Panc1 (cell line): ENCODE measurements at places on chromosomes 12 and 14.

DNA sequence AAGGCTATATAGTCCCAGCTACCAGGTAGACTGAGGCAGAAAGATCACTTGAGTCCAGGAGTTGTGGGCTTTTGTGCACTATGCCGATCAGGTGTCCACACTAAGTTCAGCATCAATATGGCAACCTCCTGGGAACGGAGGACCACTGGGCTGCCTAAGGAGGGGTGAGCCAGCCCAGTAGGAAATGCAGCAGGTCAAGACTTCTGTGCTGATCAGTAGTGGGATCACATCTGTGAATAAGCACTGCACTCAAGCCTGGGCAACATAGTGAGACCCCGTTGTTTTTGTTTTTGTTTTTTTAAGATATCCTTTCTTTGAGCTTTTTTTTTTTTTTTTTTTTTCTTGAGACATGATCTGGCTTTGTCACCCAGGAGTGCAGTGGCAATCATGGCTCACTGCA is 135.8 kb upstream of the AEBP2 start:
- no peak for DNase-seq

- DNase-seq, result peak; percentile 39
Observed at GRCh38 chr12:54404061-54405004, 14.7 kb downstream of the ITGA5 start.

GRCh38 chr12:90675106-90675505 is 279.9 kb downstream of the CCER1 start:
- DNase-seq, result no peak

- DNase-seq, result no peak
Observed at GRCh38 chr14:37569729-37570128, 25.3 kb downstream of the FOXA1 start.

DNA sequence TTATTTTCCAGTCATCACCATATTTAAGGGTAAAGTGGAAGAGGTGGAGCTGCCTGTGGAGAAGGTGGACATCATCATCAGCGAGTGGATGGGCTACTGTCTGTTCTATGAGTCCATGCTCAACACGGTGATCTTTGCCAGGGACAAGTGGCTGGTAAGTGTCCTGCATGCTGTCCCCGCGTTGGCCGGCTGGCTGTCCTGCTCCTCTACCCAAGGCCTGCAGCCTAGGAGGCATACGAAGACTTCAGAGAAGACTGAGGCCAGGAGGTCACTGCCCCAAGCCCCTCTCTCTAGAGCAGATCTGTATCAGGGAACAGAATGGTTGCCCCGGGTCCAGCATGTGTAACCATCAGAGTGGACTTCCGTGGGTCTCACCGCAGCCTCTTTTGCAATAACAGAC is 77.7 kb downstream of the PRMT8 start:
- no peak for DNase-seq

DNA sequence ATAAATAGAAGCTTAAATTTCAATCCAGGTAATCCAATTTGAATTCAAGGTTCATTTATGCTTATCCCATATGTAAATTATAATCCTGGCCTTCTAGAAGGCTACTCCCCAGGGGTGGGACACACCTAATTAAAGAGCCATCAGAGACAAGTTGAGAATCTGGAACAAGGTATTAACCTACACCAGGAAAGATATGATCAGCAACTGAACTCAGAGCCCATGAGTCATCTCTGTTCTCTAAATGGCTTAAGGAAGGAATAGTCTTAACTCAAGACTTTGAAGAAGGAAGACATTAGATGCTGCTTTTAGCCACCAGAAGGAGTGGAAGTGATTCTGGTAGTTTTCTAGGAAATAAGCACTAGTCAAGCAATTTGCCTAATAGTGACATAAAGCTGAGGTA is 88.0 kb downstream of the KIF21A start:
- DNase-seq, result no peak

- no peak for DNase-seq
Observed at GRCh38 chr12:97452230-97452629, 10.4 kb upstream of the RMST start.

DNA sequence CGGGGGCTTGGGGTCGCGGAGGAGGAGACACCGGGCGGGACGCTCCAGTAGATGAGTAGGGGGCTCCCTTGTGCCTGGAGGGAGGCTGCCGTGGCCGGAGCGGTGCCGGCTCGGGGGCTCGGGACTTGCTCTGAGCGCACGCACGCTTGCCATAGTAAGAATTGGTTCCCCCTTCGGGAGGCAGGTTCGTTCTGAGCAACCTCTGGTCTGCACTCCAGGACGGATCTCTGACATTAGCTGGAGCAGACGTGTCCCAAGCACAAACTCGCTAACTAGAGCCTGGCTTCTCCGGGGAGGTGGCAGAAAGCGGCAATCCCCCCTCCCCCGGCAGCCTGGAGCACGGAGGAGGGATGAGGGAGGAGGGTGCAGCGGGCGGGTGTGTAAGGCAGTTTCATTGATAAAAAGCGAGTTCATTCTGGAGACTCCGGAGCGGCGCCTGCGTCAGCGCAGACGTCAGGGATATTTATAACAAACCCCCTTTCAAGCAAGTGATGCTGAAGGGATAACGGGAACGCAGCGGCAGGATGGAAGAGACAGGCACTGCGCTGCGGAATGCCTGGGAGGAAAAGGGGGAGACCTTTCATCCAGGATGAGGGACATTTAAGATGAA is 630 bp downstream of the FOS start:
- DNase-seq, result no peak

DNA sequence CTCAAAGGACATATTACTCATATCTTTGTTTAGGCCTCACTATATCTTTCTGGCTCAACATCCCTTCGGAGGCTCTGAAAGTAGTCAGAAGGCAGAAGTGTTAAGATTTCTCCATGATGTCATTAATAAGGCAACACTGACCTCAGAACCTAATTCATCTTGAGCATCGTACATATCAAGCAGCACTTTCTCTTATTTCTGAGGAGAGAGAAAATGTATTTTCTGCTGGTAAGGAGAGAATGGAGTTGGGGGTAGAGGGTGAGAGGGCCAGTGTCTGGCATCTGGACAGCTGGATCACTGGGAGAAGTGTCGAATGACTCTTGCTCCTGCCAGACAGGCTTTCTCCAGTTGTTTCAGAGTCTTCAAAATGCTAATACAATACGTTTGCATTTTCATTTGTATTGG is 213.2 kb upstream of the PRICKLE1 start:
- DNase-seq, result no peak

- DNase-seq, result no peak
Observed at GRCh38 chr14:31969699-31970240, 107.3 kb upstream of the ARHGAP5 start.

DNA sequence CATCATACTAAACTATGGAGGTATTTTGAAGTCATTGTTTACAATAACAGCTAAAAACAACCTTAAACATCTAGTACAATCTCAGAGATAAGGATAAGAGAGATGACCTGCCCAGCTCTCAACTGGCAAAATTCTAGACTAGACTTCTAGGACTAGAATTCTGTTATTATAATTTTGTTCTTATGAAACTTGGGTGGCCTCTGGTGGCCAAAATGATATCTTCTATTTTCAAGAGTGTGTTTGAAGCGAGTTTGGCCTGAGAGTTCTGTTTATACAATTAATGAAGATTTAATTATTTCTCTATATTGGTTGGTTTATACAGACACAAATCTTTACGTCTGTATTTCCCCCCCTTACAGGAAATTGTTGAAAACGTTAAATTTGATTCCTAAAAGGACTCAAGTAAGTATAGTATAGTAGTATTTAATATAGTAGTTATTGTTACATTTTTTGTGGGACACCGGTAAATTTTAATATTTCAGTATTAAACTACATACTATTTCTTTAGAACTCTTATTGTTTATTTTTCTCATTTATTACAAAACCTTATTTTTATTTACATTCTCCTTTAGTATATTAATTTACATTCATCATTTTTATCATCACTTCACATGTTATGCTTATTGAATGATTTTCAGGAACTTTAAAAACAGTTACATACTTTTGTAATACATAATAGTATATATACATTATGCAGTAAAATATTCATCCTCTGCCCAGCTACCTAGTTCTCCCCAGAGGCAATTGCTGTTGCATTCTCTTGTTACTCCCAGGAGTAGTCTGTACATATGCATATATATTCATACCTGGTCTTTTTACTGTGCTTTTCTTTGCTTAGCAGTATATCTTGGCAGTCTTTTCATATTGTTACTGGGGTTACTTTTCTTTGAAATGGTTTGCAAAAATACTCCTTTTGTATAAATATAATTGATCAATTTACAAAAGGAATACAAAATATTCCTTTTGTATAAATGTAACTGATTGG is 6.6 kb downstream of the PPHLN1 start:
- DNase-seq, result no peak

GRCh38 chr12:76142305-76142704 is 57.8 kb upstream of the NAP1L1 start:
- DNase-seq, result no peak

DNA sequence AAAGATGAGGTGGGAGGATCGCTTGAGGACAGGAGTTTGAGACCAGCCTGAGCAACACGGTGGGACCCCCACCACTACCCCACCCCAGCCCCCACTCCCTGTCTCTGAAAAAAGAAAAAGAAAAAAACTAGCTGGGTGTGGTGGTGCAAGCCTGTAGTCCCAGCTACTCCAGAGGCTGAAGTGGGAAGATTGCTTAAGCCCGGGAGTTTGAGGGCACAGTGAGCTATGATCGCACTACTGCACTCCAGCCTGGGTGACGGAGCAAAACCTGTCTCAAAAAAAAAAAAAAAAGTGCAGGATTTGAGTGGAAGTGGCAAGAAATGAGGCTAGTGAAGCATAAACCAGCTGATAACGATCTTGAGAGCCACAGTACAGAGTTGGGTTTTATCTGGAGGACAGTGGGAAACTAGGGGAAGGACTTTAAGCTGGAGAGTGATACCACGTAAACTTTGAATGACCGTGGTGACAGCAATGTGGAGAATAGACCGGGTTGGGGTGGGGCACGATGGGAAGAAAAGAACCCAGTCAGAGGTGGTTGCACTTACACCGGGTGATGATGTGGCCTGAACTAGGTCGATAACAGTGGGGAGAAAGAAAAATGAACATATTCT is 85.3 kb downstream of the TMEM260 start:
- no peak for DNase-seq

DNA sequence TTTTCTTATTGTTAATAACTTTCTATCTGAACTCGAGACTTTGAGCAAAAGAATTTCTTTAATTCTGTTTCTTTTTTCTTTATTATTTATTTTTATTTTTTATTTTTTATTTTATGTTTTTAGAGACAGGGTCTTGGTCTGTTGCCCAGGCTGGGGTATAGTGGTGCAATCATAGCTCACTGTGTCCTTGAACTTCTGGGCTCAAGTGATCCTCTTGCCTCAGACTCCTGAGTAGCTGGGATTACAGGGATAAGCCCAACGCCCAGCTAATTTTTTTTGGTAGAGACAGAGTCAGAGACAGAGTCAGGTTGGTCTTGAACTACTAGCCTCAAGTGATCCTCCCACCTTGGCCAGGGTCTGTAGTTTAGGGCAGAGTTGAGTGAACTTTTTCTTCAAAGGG is 18.5 kb downstream of the METAP2 start:
- DNase-seq, result no peak

GRCh38 chr14:91891721-91892220 is 24.4 kb upstream of the TC2N start:
- DNase-seq, result no peak

GRCh38 chr12:2583642-2584401 is 210.9 kb upstream of the FKBP4 start:
- DNase-seq, result no peak

DNA sequence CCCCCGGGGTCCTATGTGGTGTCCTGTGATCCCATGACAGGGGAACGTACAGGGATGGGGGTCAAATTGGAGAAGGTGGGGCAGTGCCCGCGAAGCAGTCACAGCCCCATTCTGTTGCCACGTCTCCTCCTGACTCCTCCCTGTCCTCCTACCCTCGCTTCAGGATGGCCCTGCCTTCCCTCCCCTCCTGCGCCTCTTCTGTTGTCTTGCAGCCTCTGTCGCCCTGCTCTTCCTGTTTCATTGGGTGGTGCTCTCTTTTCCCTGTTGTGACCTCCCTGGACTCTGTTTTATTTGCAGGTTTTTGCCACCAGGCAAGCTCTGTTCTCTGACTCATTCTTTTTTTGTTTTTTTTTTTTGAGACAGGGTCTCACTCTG is 18.7 kb downstream of the CABP1 start:
- no peak for DNase-seq

GRCh38 chr14:61700104-61700886 is 5.0 kb downstream of the HIF1A start:
- DNase-seq, result no peak

- DNase-seq, result no peak
Observed at GRCh38 chr12:90250766-90251165, 542.1 kb upstream of the ATP2B1 start.

DNA sequence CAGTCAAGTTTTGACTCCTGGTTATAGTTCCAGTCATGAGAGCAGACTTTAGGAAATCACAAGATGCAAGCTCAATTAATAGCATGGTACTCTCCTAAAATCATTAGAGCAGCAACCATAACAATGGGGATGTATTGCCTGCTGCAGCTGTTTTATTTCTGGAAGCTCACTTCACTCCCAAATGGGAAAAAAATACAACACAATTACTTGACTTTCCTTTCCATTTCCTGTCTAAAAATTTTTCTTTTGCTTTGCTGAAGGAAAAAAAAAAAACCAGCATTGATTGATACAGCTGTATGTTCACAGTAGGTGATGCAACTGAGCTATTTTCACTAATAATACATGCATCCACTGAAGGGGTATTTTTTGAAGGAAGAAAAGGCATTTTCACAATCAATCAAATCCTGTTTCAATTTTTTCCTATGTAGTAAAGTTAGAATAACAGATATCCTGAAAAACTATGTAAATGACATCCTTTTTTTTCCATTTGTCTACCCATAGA is 143.9 kb upstream of the NOVA1 start:
- no peak for DNase-seq

- DNase-seq, result no peak
Observed at GRCh38 chr12:76177821-76178220, 93.3 kb upstream of the NAP1L1 start.

DNA sequence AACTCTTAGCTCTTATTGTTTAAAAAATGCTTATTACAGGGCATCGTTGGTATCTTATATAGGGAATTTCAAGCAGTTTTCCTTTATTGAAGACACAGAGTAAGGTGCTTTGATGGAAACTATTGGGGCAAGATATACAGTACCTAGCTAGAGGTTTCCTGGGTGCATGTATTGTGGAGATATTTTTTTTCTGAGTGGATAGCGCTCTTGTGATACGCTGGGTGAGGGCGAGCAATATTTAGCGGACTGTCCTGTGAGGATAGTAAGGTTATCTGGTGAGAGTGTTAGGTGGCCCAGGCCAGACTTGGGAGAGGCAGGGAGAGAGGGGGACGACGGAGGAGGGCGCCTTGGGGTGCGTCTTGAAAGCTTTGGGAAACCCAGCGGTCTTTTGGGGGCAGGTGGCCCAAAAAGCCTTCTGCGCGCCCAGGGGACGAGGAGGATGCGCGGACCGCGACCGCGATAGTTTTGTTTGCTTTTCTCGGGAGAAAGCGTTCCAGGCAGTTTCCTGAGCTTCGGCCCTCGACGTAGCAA is 596 bp upstream of the BICD1 start:
- no peak for DNase-seq

DNA sequence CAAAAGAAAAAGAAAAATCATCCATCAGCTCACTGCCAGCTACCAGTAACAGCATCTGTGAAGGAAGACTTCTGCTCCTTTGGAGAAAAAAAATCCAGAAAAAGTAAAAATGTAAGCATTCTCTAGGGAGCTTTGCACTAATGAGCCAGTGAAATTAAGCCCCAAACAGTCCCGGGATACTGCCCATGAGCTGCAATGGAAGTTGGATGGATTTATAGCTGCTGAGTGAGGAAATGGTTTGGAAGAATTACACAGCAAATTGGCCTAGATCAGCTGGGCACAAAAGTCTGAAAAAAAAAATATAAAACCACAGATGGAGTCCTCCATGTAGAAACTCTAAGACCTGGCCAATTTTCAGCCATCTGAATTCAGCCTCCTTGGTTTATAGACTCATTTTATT is 462.9 kb upstream of the USP15 start:
- no peak for DNase-seq

- DNase-seq, result no peak
Observed at GRCh38 chr12:6824901-6825381, 3.3 kb upstream of the P3H3 start.
